ENCODE measurements at places on chromosomes 2 and 18. TPM values are rescaled to one million over a fixed set of nuclear protein-coding genes. Genes with fewer than 3 reads are reported as not detected.

DNA sequence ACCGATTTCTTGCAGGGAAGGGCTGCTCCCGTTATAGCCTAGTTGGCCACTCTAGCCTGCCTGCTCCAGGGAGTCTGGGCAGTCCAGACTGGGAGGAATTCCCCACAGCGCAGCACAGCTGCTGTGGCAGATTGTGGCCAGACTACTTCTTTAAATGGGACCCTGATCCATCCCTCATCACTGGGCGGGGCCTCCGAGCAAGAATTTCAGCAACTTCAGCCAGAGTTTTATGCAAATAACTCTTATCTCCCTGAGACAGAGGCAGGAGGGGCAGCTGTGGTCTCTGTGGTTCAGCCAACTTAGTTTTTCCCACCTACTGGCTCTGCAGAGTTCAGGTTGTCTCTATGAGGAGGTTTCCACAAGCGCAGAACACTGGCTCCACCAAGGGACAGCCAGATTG, 1583.2 kb downstream of the SUCLG1 start:
- peak; percentile 4 for DNase-seq

DNA sequence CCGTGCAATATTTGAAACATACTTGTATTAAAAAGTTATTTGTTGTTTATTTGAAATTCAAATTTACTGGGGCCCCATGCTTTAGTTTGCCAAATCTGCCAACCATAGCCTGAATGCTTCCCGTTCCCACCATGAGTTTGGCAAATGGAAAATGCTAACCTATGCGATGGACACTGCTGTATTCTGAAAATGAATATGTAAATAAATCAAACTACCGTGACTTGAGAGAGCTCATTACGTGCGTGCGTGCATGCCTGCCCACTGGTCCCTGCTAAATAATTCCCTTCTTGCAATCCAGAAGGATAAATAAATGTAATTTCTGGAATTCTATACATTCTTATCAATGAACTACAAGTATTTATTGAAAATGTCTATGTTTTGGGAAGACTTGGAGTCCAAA, 3.2 kb downstream of the BOD1L2 start:
- no peak for DNase-seq

TXNDC2 gene
- total RNA-seq, result not detected

- DNase-seq, result no peak
These were observed 474.6 kb downstream of the PLCL1 start for GRCh38 chr2:198279026-198279425.

DNA sequence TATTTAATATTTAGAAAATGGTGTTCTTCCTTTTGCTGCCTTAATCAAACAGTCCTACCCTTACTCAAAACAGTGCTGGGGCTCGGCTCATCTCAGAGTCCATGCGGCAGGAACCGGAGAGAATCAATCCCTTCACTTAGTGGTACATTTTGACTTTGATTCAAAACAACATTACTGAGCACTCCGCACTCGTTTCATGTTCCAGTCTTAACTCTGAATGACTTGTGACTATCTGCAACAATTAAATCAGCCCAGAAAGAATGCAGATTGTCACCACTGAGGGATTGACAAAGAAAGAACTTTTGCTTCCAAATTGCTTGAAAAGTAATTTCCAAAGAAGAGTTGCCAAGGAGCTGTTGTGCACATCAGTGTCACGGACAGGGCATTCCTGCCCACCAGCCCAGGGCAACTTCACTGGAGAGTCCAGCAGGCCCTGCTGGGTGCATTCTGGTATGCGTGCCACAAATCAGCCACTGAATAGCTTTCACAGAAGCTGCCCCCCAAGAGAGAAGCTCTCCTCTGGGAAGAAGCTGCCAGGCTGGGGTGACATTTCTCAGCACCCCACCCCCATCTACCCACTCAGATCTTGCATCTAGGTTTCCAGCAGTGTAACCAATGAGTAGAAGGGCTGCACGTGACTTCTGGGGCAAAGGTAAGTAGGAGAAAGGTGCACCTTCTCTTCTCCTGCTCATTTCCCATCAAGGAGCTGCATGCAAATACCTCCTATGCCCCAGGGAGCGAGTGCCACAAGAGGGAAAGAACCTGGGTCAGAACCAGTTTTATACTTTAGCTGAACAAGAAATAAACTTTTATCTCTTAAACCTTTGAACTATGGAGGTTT, 84.6 kb upstream of the ATP8B1 start:
- no peak for DNase-seq

- DNase-seq, result no peak
These were observed 285.8 kb downstream of the TMX3 start for GRCh38 chr18:68429111-68429510.

- DNase-seq, result peak; percentile 50
These were observed 66.8 kb upstream of the STPG4 start for GRCh38 chr2:47221946-47222345.

MAPRE2 gene
- 10.3 TPM for total RNA-seq

ST6GAL2 gene
- total RNA-seq, result 1.6 TPM

UGT1A3 gene
- total RNA-seq, result not detected

- no peak for DNase-seq
These were observed 13.5 kb downstream of the SLC30A3 start for GRCh38 chr2:27249159-27249890.

GRCh38 chr18:44819944-44820510, 139.3 kb downstream of the SETBP1 start:
- no peak for DNase-seq

GRCh38 chr2:145751629-145752028, 1231.7 kb upstream of the ZEB2 start:
- DNase-seq, result peak; percentile 74

GRCh38 chr2:224968051-224968450, 74.2 kb downstream of the DOCK10 start:
- DNase-seq, result peak; percentile 31

- no peak for DNase-seq
These were observed 71.2 kb downstream of the KCNG2 start for GRCh38 chr18:79868811-79869541.

DNA sequence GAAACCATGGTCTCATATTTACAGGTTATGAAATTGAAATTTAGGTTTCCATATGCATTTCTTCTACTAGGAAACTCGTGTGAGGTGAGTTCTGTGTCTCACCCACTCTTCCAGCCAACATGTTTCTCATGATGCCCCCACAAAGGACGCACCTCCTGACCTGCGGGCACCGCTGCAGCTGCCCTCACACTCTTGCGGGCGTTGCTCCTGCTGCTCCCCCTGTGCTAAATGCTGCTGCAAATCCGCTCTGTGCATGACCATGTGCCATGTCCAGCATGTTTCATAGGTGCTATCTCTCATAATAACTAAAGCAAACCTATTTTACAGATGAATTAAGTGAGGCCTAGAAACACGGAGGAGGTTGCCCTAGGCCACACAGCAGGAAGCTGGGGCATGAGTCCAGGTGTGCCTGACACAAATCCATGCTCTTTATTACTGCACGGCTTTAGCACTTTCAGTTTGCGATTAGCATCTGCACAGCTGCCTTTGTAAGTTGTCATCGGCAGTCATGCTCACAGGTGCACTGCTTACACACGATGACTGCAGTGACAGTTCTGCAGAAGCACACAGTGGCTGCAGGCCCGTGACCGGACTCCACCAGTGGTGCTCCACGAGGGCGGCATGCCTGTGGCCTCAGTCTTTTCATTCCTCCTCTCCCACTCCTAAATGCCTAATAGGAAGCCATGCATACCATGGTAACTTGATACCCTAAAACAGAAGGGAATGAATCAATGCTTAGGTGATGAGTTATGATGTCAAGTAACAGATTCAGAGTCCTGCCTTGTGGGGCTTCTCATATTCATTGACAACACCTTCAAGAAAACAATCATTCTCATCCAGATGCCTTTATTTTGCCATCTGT, 14.9 kb upstream of the GALR1 start:
- peak; percentile 18 for DNase-seq

YIPF4 gene
- 14.1 TPM for total RNA-seq

GPR55 gene
- total RNA-seq, result 0.05 TPM

DNA sequence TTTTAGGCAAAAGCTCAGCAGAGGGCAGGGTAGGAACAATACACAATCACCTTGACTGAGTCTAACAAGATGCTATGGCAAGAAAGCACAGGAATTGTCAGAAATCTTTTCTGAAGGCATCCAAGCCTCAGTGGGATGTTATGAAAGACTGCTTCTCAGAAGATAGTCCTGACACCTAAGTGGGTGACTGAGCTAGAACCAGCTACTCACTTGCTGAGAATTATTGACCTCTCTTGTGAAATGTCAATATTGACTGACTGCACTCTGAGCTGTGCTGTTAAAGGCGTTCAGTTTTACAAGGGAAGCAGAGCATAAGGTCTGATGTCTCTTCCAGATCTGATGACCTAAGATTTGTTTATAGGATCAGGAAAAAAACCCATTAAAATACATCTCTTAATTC, 46.1 kb downstream of the TACR1 start:
- no peak for DNase-seq

DNA sequence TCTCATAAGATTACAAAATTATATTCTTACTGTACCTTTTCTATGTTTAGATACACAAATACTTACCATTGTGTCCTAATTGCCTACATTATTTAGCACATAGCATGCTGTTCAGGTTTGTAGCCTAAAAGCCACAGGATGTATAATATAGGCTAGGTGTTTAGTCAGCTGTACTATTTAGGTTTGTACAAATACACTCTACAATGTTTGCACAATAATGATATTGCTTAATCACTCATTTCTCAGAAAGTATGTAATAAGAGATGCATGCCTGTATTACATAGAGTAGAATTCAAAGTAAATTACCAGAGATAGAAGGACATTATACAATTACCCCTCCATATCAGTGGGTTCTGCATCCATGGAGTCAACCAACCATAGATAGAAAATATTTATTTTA, 201.1 kb upstream of the COL3A1 start:
- no peak for DNase-seq

DNA sequence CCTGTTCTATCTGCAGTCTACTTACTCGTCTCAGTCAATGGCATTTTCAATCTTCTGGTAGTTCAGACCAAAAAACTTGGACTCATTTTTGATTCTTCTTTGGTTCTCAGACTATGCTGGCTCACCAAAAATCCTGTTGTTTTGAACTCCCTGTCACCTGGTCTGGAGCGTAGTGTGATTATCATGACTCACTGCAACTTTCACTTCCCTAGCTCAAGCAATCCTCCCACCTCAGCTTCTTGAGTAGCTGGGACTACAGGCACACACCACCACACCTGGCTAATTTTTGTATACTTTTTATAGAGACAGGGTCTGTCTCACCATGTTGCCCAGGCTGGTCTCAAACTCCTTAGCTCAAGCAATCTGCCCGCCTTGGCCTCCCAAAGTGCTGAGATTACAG, 163.3 kb upstream of the CDH7 start:
- peak; percentile 25 for DNase-seq

TEKT4 gene
- total RNA-seq, result not detected

MERTK gene
- 2.4 TPM for total RNA-seq

DNA sequence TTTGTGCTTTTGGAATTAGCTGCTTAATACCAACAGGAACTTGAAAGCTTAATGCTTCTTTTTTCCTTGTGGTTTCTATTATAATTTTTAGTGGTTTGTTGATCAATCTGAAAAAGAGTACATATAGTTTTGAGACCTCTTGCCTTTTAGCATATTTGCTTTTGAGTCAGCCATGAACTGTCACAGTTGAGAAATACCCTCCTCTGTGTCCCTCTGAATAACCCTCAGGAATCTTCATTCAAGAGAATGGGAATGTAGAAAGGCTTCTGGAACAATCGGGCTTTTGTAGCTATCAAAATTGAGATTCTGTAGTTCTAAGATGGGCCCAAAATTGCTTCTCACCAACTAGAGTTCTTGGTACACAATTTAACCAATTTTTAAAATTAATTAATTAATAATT, 451.1 kb upstream of the TRIB2 start:
- no peak for DNase-seq

ZSWIM2 gene
- total RNA-seq, result not detected

- DNase-seq, result no peak
These were observed 42.9 kb downstream of the MYL12B start for GRCh38 chr18:3304832-3305231.

ANKRD12 gene
- 5.8 TPM for total RNA-seq

- DNase-seq, result peak; percentile 52
These were observed 1.5 kb upstream of the KLHL30 start for GRCh38 chr2:238136820-238137537.

DNA sequence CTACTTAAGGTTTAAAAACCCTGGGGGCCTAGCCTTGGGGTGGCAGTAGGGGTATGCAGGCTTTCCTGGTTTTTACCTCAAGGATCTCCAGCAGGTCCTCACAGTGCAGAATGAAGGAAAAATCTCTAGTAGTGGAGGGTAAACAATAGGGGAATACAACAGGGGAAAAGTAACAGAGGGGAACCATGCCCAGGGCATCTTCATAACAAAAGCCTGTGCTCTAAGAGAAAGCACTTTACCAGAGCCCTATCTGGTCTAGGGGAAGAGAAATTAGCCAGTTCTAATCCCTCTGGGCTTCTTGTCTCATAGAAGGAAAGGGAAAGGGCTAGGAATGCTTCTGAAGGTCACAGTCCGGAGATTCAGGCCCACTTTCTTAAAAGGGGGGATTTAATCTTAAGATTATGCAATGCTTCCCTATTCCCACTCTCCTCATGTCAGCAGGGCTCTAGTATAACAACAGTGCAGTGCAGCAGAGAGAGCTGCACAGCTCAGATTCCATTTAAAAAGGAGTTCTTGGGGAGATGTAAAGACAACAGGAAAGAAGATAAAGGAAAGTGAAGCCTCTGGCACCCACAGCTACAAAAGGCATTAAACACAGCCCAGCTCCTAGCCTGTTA, 149.0 kb upstream of the CYP1B1 start:
- DNase-seq, result no peak

AOX1 gene
- 30.8 TPM for total RNA-seq

PSMA8 gene
- total RNA-seq, result not detected
